Spinal cord (tissue), 10 donors: ENCODE measurements at places on chromosomes 12 and 14. TPM values are rescaled to one million over a fixed set of nuclear protein-coding genes. Genes with fewer than 3 reads are reported as not detected.

Gene NOXRED1
- polyA plus RNA-seq = 1.9 TPM

Gene KRT2
- polyA plus RNA-seq = 0.18 TPM

Gene DPF3
- 13.9 TPM for polyA plus RNA-seq

Gene REC8
- 95.9 TPM for polyA plus RNA-seq

Gene FSCB
- polyA plus RNA-seq = 0.06 TPM

Gene OR4E2
- not detected for polyA plus RNA-seq

Gene C12orf57
- 243 TPM for polyA plus RNA-seq

Gene SIX4
- 1.6 TPM for polyA plus RNA-seq

Gene RNASE2
- 0.90 TPM for polyA plus RNA-seq

Gene CAPZA3
- not detected for polyA plus RNA-seq
